Daoy (cell line): ENCODE measurements at places on chromosomes 1 and 21. TPM values are rescaled to one million over a fixed set of nuclear protein-coding genes. Genes with fewer than 3 reads are reported as not detected.

The OR2T11 gene
- not detected in 2 replicates for total RNA-seq

The CD247 gene
- 0.63 and 1.5 TPM in 2 replicates for total RNA-seq

The LRRC53 gene
- not detected in 2 replicates for total RNA-seq

The HCRTR1 gene
- not detected in 2 replicates for total RNA-seq

The BARHL2 gene
- not detected in 2 replicates for total RNA-seq

The UBIAD1 gene
- 13.8 and 15.3 TPM in 2 replicates for total RNA-seq

The GBP1 gene
- total RNA-seq: 101 and 111 TPM in 2 replicates

The RBP7 gene
- total RNA-seq: not detected in 2 replicates

The PHF13 gene
- 13.6 and 17.0 TPM in 2 replicates for total RNA-seq

The U2AF1 gene
- total RNA-seq: 43.1 and 50.0 TPM in 2 replicates

The CFHR2 gene
- total RNA-seq: not detected in 2 replicates

GRCh38 chr1:112251766-112252506, 144.1 kb upstream of the CTTNBP2NL start:
- peak; percentile 24 for DNase-seq

GRCh38 chr1:77230051-77230450, 10.8 kb upstream of the PIGK start:
- DNase-seq: no peak

DNA sequence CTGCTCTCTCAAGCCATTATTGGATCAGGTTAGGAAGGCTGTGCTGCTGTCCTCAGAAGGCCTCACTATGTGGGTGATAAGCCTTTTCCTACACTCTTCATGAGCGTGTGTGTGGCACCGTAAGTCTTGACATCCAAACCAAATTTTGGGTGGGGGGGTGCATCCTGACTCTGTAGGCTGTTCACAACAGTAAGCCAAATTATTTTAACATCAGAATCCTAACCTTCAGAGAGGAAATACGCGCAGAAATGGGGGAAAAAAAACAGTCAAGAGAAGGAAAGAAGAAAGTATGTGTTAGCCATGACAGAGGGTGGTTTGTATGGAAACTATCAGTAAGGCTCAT, 21.0 kb downstream of the STPG1 start:
- no peak for DNase-seq

GRCh38 chr1:39965044-39965443, 10.1 kb downstream of the MFSD2A start:
- DNase-seq: no peak

DNA sequence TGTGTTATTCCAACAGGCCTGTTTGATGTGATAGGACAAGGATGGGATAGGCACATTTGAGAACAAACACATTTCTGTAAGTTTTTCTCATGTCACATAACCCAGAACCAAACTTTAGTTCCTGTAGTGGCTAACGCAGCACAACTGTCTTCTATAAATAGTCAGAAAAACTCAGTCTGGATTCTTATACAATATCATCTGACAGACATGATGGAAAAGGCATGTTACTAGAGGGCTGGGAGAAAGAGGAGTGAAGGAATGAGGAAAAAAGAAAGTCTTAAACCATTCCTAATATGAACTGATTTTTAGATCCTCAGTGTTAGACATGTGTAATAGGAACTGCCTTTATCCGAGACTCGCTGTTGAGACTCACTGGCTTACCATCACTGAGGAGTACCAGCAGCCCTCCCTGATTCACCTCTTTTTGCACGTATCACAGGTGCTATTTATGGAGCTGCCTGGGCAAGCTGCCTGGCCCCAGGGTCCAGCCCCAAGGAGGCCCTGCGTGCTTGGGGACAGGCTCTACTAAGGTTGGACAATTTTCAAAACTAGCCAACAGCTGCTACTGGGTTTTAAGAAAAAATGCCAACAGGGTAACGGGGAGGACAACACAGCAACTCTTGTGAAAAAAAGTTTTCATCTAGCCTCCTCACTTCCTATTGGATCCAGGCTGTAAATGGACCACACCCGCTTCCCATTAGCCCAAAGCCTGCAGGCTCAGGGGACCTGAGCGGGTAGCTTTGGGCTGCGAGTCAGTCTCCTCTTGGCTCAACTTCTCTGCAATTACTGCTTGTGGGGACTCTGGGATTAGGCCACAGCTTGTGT, 30.7 kb upstream of the SERBP1 start:
- DNase-seq: no peak

DNA sequence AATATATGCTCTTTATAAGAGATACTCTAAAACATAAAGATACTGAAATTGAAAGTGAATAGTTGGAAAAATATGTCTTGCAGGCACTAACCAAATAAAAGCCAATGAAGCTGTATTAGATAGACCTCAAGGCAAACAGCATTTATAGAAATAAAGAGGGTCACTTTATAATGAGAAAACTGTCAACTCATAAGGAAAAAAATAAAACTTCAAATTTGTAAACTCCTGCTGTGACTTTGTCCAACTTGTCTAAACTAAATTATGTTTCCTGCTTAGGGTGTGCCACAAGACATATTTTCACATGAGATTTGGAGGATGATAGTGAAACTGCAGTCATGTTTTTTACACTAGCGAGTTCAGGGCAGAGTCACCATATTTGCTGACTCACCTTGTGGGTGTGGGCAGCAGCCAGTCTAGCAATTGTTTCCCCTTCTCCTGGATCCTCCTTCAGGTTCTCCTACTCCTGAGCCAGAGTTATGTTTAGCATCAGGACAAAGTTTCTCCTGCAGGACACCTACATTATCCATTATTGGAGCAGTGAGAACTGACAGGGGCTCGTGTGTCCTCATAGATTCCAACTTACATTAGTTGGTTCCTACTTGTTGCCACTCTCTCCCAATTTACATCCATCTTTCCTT, 43.8 kb downstream of the CD53 start:
- peak; percentile 74 for DNase-seq

GRCh38 chr1:36134505-36135329, 9.7 kb upstream of the COL8A2 start:
- DNase-seq: peak; percentile 75

- DNase-seq: peak; percentile 47
Measured at GRCh38 chr1:87598429-87598828, 269.7 kb downstream of the LMO4 start.

DNA sequence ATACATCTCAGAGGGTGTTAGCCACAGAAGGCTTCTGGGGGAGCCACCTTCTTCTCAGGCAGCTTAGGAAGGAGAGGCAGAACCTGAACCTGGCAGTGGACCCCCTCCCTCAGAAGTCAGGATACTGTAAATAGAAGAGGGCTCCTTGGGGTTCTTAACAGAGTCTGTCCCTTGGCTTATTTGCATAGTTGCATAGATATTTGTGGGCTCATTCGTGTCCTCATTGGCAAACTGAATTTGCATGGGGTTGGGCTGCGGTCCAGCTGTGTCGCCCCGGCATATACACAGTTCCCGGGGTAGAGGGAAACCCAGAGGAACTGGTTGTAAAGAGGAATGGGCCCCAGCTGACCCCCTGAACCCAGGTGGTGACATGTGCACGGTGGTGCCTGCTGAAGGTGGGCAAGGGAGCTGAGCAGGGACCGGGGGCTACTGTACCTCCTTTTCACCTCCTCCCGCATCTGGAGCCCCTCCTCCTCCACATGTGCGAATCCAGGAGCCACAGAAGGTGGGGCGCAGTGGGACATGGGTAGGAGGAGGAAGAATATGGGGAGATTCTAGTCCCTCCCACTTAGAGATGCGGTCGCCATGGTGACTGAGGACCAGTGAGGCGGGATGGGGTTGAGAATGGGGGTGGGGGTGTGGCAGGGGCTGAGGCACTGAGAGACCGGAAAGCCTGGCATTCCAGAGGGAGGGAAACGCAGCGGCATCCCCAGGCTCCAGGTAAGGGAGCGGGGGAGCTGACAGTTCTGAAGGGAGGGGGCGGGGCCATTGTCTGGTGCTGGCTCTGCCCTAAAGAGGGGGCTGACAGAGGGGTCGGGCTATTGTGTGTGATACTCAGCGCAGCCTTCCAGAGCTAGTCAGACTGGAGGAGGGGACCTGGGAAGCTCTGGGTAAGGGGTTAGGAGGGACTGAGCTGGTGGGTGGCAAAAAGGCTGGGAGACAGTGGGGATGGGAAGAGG, 3.7 kb upstream of the SEMA4A start:
- no peak for DNase-seq

DNA sequence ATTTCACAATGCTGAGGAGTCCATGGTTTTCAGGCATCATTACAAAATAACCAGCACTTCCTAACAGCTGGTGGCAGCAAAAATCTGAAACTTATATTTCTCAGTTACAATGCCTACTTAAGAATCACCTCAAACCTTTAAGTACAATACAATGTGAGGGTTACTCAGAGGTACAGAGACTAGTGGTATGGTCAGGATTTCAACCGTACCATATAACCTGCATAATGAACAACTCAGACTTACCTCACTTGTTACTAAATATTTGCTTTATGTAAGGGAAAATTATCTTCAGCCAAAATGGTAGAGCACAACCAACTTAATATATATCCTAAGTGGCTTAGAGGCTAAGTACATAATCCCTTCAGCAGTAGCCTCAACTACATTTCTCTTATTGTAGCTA, 344.5 kb downstream of the SMYD3 start:
- no peak for DNase-seq

DNA sequence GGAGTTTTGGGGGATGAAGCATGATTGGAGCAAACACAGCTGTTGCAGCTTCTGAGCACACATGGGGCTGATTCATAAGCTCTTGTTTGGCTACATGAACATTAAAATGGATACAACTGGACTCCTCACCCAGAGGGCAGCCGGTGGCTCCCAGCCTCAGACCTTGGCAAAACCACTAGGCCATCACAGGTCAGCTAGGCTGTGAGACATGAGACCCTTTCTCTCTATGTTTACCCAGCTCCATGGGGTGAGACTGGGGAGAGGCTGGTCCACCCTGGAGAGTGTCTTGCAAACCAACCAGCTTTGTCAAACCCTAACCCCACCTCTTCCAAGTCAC, 388.7 kb downstream of the PTPRU start:
- no peak for DNase-seq

DNA sequence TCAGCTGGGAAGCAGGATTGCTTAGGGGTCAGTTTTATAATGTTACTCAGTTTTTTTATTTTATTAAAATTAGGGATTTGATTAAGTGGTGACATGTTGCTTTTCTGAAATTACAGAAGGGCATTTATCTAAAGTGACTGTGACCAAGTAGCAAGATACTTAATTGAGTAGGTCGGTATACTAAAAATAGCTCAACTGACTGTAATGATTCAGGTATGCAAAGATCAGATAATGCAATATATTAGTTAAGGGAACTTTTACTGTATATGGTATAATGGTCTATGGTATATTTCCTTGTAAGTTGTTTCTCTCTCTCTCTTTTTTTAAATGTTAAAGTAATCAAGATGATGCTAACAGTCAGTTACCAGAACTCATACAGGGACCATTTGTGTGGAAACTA, 26.2 kb downstream of the RLF start:
- DNase-seq: no peak

DNA sequence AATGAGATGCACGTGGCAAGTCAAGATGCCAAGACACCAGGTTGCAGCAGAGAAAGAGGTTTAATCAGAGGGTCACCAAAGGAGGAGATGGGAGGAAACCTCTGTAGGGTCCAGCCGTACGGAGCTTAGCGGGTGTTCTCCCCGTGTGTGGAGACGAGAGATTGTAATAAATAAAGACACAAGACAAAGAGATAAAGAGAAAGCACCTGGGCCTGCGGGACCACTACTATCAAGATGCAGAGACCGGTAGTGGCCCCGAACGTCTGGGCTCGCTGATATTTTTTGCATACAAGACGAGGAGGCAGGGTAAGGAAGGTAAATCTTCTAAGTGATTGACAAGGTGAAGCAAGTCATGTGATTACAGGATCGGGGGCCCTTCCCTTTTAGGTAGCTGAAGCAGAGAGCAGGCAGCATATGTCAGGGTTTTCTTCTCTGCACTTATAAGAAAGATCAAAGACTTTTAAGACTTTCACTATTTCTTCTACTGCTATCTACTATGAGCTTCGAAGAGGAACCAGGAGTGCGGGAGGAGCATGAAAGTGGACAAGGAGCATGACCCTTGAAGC, 41.2 kb upstream of the TDRD10 start:
- DNase-seq: no peak

- peak; percentile 90 for DNase-seq
Measured at GRCh38 chr1:159921700-159922504, 3.4 kb downstream of the TAGLN2 start.

DNA sequence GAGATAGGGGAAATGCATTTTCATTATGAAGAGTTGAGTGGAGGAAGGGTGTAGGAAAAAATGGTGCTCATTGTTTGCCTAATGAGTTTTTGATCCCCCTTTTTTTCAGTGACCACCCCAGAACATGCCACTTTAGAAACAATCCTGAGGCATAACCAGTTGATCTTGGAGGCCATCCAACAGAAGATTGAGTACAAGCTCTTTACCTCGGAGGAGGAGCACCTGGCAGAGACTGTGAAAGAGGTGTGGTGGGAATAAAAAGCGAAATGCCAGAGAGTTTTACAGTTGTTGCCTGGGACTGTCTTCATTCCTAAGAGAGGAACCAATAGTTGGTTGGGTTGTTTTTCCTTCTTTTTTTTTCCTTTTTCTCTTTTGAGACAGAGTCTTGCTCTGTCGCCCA, 54.3 kb upstream of the EPHA8 start:
- no peak for DNase-seq

- DNase-seq: no peak
Measured at GRCh38 chr21:44255511-44255981, 6.2 kb downstream of the DNMT3L start.

DNA sequence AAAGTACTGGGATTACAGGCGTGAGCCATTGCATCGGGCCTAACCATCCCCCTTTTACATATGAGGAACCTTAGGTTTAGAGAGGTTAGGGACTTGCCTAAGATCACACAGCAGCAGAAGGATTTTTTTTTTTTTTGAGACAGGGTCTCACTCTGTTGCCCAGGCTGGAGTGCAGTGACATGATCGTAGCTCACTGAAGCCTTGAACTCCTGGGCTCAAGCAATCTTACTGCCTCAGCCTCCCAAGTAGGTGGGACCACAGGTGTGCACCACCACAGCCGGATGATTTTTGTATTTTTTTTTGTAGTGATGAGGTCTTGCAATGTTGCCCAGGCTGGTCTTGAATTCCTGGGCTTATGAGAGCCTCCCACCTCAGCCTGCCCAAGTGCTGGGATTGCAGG, 2.2 kb upstream of the C1orf167 start:
- DNase-seq: no peak

DNA sequence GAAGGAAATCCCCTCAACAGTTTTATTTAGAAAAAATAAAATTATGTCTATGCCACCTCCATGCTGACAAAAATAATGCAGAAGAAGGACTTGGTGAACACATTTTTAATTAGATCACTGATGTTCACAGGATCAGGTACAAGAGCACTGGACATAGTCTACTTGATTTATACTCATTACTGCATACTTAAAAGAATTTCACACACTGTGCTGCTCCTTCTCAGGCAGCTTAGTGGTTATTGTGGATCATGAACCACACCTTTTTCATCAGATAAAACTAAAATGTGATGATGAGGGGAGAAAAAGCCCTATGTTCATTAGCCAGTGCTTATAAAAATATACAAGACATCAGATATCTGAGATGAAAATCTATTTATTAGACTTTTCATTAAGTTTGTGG, 103.3 kb upstream of the DPH5 start:
- DNase-seq: no peak
